ENCODE measurements at places on chromosomes 6 and 20.
A peak's percentile ranks its signal among the peaks of the same experiment; 100 is the strongest.

DNA sequence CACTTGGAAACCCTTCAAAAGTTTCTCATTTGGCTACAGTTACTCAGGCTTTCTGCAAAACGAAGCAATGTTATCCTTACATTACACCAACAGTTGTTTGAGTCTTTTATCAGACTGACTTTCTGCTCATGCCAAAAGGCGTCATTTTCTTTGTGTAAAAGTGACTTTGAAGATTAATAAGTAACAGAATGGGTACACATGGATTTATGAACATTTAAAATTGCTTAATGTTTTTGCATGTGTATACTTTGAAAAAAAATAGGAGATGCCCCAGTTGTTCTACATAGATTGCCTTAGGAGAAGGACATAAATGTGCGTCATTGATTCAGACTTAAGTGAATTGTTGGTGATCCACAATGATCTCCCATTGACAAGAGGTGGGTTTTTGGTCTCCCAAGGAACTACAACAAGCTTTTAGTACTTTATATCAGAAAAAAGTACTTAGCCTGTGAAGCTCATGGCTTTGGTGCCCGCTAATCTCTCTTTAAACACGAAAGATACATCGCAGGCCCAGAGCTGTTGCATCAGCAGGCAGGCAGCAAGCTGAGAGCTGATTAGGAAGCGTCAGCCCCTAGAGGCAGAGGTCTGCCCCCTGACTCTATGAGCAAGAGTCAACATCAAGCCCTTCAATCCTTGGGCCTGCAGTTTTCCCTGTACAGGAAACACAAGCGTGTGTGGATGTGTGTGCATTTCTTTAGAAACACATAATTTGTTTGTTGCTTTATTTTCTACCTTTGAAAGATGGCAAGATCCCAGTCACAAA is 45.9 kb downstream of the SLC22A3 start:
- peak; percentile 54 for DNase-seq

DNA sequence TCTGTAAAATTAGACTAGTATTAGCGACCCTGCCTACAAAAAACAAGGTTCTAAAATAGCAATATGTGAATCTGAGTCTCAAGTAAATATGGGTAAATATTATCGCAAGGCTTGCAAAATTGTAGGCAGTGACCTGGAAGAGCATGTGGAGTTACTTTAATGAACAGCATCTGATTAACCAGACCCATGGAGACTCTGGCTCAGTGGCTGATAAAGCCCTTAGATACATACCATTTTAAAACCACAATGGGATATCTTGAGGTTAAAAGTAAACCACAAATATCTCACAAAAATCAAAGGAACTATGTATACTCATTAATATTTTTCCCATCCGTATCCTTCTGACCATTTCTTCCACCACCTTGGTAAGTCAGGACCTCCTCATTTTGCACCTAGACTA is 187.0 kb downstream of the MTFR2 start:
- DNase-seq = no peak

- DNase-seq = no peak
These were observed 144.7 kb upstream of the HDAC2 start for GRCh38 chr6:114115652-114116051.

DNA sequence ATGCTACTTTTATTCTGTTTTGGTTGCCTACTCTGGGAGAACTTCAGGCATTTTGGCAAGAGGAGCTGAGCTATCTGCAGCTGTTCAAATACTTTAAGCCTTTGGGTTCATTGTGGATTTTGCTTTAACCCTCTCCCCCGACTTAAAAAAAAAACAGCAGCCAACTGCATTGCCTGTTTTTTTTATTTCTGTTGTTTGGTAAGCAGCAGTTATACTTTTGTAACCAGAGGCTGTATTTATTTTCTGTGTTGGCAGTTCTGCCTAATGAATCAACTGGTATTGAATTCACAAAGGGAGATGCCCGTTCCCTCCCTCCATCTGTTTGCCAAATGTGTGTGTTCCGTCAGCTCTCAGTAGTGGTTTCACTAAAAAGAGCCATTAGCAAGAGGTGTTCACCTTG is 484.0 kb downstream of the UTRN start:
- DNase-seq = no peak

DNA sequence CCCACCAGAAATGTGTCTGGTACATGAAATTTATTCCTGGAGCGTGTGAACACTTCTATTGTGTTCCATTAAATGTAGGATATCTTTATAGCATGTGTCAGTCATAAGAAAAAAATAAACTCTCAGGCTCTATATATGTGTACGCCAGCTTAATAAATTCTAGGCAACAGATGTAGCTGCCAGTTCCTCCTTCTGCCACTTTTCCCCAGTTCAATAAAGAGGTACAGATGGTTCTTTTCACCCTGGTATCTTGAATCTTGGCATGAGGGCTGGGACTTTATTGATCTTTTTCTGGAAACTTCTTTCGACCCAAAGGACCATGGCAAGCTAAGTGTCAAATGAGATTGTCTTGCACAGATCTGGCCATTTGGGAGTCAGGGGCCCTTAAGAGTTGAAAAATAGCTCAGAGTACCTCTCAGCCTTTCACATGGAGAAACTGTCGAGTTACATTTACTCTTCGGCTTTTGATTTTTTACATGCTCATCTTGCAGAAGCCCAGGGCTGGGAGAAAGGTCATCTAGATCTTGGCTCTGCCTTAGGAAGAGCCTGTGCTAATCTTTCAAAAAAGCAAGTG is 240.9 kb downstream of the DOK5 start:
- DNase-seq = no peak

DNA sequence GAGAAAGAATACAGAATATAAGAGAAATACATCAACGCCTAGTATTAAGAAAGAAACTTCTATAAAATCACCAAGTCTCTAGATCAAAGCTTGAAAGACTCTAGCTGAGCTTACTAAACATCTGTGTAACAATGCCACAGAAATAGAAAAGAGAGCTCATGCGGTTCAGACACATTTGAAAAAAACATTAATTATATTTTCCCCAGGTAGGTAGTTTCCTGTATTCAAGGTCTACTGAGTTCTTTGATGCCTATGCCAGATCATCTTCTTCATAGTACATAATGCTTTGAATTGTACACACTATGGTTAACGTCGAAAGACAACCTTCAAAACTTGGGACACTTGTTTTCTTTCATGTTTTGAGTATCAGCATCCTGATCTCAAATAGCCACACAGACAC is 11.3 kb downstream of the MOXD1 start:
- no peak for DNase-seq

GRCh38 chr20:1130847-1131246 is 12.4 kb downstream of the PSMF1 start:
- DNase-seq = no peak

- DNase-seq = no peak
These were observed 178.6 kb downstream of the UNC5CL start for GRCh38 chr6:40860443-40860842.

GRCh38 chr6:158856261-158856660 is 37.1 kb upstream of the EZR start:
- DNase-seq = no peak

- peak; percentile 65 for DNase-seq
These were observed 5.3 kb upstream of the PRR18 start for GRCh38 chr6:166313255-166314070.

- DNase-seq = no peak
These were observed 14.6 kb downstream of the TXLNB start for GRCh38 chr6:139277161-139277560.

- DNase-seq = no peak
These were observed 86.4 kb upstream of the CBLN4 start for GRCh38 chr20:56091628-56092234.

- no peak for DNase-seq
These were observed 11.6 kb downstream of the GPR31 start for GRCh38 chr6:167146135-167146534.

DNA sequence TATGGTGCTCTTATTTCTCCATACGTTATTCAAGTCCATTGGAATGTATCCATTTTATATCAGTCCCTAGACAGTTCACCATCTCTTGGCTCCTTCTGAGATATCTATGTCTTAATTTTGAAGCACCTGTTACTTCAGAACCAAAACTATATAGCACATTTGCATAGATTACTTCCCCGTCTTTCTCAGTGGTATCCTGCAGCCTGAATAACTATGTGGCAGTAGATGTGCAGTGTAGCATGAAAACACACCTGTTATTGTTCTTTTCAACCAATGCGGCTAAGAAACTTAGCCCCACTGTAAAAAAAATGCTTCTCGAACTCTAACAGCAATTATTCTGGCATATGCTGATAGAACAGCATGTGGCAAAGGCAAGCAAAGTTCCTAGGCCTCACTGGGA is 1184.4 kb upstream of the ADGRB3 start:
- no peak for DNase-seq

DNA sequence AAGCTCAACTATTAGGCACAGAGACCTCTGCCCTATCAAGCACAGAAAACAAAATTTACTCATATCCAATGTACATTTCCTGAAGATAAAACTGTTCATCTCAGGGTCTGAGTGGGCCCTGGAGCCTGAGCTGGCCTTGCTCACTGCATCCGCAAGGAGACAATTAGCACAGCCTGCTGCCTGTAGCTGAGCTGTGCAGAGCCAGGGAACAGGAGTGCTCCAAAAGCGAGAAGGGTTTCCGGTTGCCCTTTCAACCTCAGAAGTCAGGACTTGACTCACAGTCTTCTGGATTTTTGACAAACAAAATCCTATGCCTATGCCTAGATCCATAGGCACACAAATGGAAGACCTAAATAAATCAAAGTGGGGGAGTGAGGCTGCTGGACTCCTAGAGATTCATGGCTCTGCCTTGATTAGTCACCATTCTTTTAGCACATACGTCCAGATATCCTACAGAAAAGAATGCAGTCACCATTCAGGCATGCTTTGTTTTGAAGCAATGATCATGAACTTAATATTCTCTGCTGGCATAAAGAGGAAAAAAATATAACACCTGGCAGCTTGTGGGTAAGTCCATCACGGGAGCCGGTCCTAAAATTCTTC is 73.5 kb downstream of the BFSP1 start:
- no peak for DNase-seq

DNA sequence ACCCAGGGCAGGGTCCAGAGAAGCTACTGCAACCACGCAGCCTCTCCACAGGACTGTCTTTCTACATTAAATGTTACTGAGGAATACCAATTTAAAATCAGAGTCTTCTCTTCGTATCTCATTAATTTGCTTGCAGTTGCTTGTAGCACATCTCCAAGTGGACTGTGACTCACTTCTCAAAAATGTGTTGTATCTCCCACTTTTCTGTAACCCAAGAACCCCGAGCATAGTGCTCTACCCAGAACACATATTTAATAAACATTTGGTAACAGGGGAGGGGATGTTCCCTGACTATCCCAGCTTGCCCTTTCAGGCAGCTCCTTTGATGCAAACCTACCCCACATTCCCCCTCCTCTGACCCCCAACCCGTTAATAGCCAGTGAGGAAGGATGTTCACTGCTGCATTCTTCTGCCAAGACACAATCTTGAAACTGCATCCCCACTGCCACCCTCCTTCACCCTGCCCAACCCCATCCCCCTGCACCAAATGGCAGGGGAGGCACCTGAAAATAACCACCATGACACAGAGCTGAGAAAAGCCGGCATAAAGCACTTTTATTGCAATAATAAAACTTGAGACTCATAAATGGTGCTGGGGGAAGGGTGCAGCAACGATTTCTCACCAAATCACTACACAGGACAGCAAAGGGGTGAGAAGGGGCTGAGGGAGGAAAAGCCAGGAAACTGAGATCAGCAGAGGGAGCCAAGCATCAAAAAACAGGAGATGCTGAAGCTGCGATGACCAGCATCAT is 24.2 kb downstream of the FKBP1A start:
- no peak for DNase-seq

GRCh38 chr6:149267072-149267471 is 50.4 kb upstream of the TAB2 start:
- DNase-seq = no peak

DNA sequence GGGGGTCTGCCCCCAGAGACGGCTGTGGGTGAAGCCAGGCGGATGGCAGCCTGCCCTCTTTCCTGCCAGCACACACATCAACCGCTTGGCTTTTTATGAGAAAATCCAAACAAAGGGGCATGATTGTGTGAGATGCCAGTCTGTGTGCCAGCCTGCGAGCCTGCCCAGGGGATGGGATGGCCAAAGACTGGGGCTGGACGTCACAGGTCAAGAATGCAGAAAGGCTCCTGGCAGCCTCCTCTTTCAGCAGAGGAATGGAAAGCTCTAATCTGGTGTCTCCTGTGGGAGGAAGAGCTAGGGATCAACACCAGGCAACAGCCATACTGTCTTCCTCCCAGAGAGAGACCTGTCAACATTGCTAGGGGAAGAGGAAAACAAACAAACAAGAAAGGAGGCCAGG is 15.8 kb downstream of the TUBB2B start:
- DNase-seq = no peak

DNA sequence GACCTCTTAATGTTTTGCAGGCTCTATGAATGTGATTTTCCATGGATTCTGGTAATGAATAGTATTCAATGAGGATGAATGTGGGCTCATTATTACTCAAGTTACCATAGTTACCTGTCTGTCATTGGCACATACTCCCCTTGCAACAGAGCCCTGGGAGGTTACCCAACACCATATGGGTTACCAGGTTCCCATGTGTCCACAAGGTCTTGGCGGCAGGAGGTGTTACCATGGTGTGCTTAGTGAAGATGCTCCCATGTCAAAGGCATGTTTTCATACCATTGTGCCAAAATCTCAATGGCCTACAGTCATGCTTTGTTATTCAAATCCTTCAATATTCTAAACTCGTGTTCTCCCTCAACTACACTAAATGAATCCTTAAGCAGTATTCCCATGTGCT is 232.5 kb downstream of the HDGFL1 start:
- DNase-seq = no peak

GRCh38 chr6:26087284-26088115 is at the start of gene HFE:
Gene HFE (plus strand): TSS chr6:26087429. CDS start chr6:26087441, 12 bp downstream.
- peak; percentile 73 for DNase-seq

DNA sequence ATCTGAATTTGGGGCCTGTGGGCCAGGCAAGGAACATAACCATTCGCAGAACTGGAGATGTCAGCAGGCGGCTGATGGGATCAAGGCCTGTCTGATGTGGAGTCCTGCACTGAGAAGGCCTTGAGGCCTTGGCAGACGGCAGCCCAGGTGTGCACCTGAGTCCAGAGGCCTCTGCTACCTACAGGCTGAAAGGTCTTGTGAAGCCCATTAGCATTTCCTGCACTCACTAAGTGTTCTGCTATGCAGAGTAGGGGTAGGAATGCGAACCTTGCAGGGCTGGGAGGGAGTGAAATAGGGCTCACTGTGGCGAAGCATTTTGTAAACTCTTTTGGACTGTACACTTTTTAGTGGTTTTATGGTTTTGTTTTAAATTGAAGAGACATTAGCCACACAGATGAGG is 48.3 kb upstream of the RNF24 start:
- no peak for DNase-seq

DNA sequence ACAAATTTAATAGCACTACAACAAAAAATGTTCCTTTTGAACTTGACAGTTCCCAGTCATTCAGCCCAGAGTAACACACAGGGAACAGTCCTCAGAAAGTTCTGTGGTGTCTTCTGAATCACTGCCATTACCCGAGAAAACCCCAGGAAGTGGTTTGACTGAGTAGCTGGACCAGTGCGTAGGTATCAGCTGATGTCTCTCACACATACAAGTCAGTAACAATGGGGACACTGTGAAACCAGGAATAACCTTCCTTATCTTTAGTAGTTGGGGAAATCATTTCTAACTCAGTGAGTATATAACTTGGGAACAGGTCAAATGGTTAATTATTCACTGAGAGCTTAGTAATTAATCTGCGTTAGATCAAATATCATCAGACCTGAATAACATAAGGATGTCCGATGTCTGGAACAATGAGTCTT is 73.1 kb downstream of the HIVEP2 start:
- DNase-seq = no peak

Data from H1 (cell line).